ENCODE measurements at places on chromosomes 12 and 14. TPM values are rescaled to one million over a fixed set of nuclear protein-coding genes. Genes with fewer than 3 reads are reported as not detected.

DNA sequence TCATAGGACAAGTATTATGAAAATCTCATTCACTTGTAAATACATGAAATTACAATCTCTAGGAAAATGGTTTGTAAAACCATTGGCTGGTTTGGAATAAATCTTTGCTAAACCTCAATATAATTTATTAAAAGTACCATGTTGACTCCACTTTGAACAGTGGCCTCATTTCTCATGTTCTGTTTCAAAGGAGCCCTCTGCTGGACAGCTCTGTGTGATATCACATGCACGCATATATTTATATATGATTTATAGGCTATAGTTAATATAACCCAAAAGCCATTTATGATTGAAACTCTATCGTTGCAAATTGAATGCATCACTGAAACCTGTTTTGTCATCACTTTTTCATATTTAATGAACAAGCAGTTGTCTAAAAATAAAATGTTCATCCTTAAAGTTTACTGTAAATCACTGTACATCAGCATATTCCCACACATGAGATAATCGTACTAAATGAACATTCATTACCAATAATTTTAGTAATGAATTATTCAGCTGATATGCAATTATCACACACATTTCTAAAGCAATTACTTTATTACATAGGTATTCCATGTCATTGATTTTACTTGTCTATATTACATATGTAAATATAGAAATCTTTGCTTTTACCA lies 493.8 kb downstream of the NPAS3 start:
- no peak for ATAC-seq

The SSTR1 gene
- total RNA-seq = 0.16 TPM

The ADAMTS20 gene
- total RNA-seq = not detected

DNA sequence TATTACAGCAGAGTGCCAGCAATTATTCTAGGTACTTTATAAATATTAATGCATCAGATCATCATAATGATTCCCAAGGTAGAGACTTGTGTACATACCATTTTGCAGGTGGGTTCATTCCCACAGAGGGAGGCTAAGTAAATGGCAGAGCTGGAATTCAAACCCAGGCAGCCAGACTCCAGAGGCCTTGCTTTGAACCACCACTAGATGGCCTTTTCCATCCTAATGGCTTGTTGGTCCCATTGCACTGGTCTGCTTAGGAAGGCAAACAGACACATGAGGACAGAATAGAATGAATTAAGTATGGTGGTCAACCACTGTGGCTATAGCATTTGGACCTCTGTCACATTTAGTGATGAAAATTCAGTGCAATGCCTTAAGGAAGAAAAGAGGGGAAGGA lies 158.7 kb downstream of the METTL25 start:
- no peak for ATAC-seq

DNA sequence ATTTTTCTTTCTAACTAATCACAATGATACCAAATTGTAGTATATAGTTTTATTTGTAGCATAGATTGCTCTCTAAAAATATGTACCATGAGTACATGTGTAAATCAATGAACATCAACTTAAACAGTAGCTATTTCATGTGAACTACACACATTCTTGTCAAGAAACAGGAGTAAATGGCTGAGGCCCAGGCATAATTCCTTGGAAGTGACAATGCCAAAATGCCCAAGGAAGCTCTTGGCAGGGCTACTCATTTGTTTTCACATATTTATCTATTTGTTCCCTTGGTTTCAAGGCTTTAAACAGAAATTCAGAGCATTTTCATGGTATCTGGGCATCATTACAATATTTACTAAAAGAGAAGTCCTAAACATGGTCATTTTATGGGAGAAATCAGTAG lies 165.7 kb downstream of the SLC16A7 start:
- no peak for ATAC-seq

Data from gastroesophageal sphincter (tissue), 4 donors.